Fibroblast of villous mesenchyme (primary cell): ENCODE measurements at places on chromosomes 11 and 22.

DNA sequence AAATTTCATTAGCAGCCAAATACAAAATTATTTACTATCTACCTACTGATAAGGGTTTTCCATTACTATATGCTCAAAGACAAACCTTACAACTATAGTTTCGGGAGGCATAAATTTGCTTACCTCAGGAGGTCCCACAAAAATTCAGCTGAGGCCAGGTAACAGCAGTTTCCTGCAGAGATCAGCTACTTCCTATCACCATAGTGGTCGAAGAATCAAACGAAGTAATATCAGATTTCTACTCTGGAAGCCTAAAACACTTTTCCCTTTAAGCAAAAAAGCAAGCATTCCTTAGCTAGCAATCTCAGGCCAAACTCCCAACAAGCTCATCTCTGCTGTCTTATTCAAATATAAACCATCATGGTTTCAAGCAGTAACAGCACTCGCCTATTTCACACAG is 3.1 kb downstream of the NAP1L4 start:
- peak; percentile 36 for DNase-seq

- no peak for DNase-seq
Observed at GRCh38 chr11:69485337-69486041, 4.0 kb downstream of the LINC01488 start.

- DNase-seq, result no peak
Observed at GRCh38 chr22:27709919-27710675, 91.5 kb downstream of the MN1 start.

DNA sequence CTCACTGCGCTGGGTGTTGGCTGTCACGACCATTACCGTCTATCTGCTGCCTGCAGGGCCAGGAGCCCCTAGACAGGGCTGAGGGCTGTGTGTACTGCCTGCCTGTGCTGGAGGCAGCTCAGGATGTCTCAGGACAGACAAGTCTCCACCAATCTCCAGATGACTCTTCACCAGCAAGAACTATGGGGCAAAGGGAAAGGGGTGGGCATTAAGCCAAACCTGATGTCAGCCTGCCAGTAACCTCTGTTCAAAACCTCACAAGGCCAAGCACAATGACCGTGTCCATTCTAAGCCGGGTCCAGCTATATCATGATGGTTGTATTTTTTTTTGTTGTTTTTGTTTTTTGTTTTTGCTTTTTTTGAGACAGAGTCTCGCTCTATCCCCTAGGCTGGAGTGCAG is 31.6 kb downstream of the MAFF start:
- DNase-seq, result no peak

DNA sequence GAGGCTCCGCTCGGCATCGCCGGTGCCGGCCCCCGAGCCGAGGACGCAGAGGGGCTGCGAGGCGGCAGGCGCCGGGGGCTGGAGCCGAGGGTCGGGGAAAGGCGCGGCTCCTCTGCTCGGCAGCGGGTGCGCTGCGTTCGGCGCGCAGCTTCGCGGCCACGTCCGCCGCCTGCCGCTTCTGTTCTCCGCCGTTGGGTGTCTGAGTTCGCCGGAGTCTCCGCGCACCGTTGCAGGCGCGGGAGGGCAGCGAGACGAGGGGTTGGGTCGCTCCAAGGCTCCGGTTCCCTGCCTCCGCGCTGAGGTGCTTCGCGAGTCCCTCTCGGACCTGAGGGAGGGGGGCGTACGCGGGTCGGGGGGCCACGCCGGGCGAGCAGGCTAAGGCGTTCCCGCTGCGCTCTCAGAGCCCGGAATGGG is 347 bp downstream of the MN1 start:
- peak; percentile 45 for DNase-seq

DNA sequence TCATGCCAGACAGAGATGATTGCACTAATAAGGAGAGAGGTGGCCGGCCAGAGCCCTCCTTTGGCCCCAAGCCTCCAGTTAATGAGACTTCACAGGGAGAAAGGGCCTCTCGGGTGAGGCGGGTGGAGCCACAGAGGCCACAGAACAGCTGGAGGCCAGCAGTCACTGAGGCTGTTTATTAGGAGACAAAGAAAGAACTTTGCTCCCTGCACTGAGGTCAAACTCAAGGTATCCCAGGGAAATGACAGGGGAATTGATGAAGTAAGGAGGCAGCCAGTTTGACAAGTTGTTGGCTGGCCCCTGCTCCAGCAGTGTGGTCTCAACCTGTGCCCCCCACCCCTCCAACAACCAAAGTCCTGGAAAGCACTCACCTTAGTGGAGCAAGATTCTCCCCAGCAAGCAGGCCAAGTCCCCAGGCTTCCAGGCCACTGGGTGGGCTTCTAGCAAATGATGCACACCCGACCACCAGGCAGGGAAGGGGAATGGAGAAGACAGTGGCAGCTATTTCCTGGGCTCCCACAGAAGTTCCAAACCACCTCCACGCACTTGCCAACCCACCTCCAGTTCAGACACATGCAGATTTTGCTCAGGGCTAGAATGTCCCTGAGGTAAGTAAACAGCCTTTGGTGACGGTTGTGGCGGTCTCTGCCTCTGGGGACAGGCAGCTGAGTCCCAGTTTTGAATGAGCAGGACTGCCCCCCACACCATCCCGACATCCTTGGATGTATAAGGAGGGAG is 53.2 kb downstream of the RPUSD4 start:
- no peak for DNase-seq

DNA sequence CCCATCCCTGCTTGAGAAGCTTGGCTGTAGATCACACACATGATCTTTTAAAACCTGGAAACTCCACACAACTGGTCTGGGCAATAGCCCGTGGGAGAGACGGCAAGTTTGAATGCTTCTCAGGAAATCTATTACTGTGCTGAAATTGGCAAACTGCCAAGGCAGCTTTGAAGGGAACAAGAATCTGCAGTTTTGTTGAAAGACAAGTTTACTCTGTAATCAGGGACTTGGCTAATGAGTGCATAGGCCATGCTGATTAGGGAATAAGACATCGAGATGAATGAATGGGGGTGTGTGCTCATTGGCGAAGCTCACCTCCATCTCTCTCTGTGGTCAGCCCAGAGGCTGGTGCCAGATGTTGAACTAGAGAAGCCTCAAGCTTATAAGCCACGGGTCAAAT is 218.8 kb downstream of the HIPK3 start:
- peak; percentile 43 for DNase-seq

DNA sequence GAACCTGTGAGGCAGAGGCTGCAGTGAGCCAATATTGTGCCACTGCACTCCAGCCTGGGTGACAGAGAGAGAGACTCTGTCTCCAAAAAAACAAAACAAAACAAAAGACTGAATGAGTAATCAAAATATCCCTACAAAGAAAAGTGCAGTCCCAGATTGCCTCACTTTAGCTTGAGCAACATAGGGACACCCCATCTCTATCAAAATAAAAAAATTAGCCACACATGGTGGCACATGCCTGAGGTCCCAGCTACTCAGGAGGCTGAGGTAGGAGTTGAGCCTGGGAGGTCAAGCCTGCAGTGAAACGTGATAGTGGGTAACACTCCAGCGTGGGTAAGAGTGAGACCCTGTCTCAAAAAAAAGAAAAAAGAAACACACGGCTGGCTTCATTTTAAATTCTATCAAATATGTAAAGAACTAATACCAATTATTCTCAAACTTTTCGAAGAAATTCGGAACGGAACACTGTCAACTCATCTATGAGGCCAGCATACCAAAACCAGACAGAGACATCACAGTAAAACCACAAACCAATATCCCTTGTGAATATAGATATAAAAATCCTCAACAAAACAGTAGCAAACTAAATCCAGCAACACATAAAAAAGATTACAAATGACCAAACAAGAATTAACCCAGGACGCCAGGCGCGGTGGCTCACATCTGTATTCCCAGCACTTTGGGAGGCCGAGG is 12.9 kb downstream of the CHEK2 start:
- DNase-seq, result peak; percentile 59

DNA sequence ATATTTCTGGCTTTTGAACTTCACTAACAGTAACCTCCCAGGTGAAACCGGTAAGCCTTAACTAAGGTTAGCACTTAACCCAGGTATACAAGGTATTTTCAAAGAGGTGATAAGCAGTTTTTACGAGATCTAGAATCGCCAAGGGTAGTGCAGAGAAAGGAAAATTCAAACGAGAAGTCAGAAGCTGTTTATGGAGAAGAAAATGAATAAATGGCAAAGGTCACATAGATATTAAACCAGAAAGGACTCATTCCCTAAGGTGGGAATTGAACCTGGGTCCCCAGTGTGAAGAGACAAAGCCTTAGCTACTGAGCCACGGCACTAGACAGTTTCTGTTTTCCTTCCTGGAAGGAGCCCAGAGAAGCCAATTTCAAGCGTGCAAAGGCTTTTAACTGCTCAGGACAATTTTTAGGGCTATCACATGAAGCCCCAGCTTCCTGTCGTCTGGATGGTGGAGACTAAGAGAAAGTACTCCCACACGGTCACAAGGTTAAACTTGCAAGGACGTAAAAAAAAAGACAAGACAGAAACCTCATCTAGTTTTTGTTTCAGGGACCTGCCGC is 5.7 kb upstream of the C1QTNF6 start:
- DNase-seq, result peak; percentile 83

DNA sequence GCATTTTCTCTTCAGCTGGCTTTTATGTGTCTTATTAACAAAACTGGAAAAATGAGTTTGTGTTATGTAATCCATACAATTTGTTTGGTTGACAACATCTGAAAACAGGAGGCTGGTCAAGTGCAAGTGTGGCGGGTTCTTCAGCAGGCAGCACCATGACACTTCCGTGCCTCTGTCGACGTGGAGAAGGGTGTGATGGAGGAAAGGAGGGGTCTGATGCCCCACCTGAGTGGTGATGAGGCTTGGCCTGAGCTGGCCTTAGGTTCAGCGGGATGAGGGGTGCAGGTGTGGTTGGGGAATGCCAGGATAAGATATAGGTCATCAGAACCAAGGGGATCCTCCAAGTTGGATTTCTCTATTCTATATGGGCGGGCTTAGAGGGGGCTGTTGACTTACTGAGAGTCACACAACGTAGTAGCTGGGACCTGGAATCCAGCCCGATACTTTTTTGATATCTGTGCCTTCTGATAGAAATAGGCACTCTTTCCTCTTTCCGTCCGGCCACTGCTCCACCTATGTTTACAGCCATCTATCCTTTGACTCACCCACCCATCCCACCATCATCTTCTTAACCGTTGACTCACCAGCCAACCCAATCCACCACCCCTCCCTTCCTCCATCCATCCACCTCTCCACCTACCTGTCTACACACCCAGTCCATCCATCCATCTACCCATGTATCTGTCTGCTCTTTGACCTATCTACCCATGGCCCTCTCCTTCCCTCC is 29.0 kb downstream of the SHANK3 start:
- DNase-seq, result no peak

GRCh38 chr11:116400081-116400480 is 372.7 kb downstream of the BUD13 start:
- no peak for DNase-seq

DNA sequence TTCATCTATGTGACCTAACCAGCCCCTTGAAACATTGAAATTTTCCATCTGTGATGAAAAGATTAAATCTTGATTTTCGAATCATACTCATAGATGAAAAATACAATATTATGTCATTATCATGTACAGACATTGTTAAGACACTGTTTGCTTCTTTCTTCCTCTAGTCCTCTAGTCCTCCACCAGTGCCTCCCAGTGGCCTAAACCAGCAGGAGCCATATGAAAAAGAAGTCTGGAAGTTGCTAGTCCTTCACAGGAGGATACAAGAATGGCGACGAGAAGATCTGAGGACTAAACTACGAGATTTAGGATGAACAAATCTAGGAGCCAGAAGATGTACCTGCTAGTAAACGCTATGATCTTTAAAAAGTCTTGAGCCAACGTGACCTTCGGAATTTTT is 134.1 kb downstream of the SLC17A6 start:
- DNase-seq, result no peak

GRCh38 chr11:10906521-10906920 is 48.7 kb upstream of the ZBED5 start:
- peak; percentile 44 for DNase-seq

DNA sequence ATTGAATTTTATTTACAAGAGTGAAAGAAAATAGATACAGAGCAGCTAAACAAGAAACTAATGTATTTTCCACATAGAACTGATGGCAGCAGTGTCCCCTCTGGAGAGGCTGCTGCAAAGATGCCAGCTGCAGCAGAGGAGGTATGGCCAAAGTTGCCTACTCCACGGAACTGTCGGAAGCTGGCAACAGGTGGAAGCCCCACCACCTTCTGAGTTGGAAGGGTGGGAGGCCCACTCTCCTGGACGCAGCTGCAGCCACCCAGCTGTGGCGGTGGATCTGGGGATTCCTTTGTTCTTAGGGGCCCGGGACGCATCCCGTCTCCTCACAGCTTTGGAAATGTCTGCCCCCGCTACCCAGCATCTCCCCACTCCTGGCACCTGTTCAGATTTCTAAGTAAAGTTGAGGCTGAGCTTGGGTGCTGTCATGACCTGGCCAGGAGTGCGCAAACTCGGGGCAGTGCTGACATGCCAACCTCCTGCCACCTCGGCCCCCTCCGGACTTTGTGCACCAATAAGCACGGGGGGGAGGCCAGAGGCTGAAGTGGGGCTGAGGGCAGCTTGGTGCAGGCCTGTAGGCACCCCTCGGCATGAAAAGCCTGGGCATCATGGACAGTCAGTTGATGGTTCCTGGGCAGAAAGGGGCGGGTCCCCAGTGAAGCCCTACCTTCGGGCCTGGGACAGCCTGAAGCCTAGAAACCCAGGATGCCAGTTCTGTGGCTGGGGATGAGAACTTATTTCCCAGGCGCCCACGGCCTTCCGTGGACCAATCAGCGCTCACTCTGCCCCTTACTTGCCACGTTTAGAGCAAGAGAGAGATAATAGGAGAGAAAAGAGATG is 1071.4 kb downstream of the JRKL start:
- no peak for DNase-seq

DNA sequence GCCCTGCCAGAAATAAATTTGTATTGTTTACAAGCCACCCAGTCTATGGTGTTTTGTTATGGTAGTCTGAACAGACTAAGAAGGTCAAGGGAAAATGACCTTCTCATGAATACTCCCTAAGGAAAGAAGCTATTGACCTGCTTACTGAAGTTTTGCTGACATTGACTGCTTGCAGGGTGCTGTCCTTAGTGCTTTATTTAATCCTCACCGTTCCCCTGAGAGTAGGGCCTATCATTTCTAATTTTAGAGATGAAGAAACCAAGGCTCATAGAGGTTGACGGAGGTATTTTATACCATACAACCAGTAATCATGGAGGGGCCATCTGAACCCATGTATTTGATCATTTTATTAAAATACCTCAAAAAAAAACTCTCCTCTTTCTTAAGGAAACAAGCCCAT is 66.7 kb upstream of the INCENP start:
- no peak for DNase-seq

GRCh38 chr11:13826505-13827278 is 135.8 kb upstream of the SPON1 start:
- DNase-seq, result no peak

GRCh38 chr22:20035375-20036083 is 14.6 kb downstream of the TANGO2 start:
- DNase-seq, result no peak
